ENCODE measurements at places on chromosomes 5 and 9. TPM values are rescaled to one million over a fixed set of nuclear protein-coding genes. Genes with fewer than 3 reads are reported as not detected.

GRCh38 chr9:128109050-128109709 is 18.3 kb downstream of the PTGES2 start:
- no peak for DNase-seq

DNA sequence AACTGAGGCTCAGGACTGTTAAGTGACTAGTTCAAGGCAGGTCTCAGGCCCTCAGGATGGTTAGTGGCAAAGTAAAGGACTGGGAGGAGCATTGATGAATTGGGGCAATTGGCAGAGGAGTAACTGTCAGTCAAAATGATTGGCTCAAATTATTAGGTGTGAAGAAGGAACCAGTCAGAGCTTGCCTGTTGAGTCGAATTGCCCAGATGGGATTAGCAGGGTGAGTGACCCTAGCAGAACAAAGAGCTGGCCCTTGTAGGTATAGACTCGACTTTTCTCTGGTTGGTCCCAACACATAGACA is 2.6 kb upstream of the NSD1 start:
- DNase-seq = no peak

GRCh38 chr9:79346350-79347020 is 225.3 kb upstream of the TLE4 start:
- DNase-seq = no peak

Gene COL27A1
- 11.4 TPM for total RNA-seq

- no peak for DNase-seq
These were observed 72.1 kb upstream of the DNAH5 start for GRCh38 chr5:14016549-14016948.

All from activated naive CD8-positive, alpha-beta T cell treated with anti-CD3 and anti-CD28 coated beads for 36 hours (primary cell).